Stimulated activated naive B cell treated with anti-CD40 and anti-IgM and Interleukin-4, amounts not matched to agents 10 μg/mL and 1 μg/mL and 100 μg/mL, for 72 hours (primary cell): ENCODE measurements at places on chromosomes 1 and 21.
A peak's percentile ranks its signal among the peaks of the same experiment; 100 is the strongest.

DNA sequence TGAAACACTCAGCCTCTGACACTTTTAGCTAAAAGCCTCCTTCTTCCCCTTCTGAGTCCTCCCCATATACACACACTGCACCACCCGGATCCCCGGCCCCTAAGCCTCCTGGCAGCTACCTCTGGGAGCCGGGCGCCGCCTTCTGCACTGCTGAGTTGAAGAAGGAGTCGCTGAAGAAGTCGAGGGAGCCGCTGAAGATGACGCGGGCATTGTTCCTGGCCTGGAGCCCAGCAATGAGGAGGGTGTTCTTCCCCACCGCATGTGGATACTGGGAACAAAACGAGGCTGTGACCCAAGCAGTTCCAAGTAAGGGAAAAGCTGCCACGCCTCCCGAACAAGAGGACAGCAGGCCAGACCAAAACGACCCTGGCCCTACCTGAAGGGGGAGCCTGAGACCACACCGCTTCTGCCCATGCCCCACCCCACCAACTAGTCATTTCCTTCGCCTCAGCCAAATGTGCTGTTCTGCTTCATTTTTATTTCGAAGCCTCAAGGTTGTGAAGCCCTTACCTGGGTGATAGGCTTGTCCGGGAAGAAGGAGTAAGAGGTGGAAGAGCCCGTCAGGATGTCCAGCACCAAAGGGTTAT, 7.0 kb downstream of the DDOST start:
- DNase-seq: no peak

GRCh38 chr1:159996653-159997052, 35.1 kb downstream of the PIGM start:
- no peak for DNase-seq

DNA sequence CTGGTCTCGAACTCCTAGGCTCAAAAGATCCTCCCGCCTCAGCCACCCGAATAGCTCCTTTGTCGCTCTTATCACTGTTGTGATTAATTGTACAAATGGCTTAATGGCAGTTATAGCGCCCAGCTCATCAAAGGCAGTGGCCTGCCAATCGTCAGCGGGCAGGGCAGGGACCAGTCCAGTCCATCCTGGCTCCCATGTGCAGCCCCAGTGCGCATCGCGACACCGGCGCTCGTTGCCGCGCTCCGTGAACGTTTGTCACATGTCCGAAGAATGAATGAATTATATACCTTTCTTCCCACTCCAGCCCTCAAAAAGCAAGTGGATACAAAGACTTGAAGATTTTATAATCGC, 18.4 kb downstream of the MTX1 start:
- no peak for DNase-seq

GRCh38 chr1:234372011-234372757, 1.1 kb upstream of the COA6 start:
- DNase-seq: no peak

GRCh38 chr1:234667600-234668576, 57.9 kb upstream of the IRF2BP2 start:
- no peak for DNase-seq

GRCh38 chr1:181314959-181315358, 168.4 kb upstream of the CACNA1E start:
- DNase-seq: no peak

DNA sequence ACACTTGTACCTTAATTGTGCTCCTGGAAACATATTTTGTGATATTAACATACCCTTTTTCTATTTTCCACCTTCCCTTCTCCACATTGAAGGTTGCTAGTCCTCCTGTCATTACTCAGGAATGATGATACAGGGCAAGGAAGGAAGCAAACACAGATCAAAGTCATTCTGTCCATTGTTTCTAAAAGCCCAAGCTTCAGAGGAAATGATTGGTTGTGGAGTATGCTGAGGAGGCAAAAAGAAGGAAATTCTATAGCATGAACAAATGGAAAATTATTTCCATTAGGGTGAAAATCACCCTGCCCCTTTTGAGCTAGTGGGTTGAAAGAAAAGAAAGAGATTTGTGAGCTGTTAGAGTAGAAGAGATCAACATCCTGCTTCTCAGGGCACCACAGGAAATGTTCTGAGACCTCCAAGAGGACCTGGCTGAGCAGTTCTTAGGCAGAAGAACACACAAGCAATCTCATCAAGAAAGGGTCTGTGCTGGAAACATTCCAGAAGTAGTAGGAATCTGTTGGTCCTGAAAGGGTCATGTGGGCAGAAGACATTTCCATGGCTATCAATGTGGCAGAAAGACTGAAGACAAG, 29.0 kb upstream of the PRRX1 start:
- DNase-seq: no peak

DNA sequence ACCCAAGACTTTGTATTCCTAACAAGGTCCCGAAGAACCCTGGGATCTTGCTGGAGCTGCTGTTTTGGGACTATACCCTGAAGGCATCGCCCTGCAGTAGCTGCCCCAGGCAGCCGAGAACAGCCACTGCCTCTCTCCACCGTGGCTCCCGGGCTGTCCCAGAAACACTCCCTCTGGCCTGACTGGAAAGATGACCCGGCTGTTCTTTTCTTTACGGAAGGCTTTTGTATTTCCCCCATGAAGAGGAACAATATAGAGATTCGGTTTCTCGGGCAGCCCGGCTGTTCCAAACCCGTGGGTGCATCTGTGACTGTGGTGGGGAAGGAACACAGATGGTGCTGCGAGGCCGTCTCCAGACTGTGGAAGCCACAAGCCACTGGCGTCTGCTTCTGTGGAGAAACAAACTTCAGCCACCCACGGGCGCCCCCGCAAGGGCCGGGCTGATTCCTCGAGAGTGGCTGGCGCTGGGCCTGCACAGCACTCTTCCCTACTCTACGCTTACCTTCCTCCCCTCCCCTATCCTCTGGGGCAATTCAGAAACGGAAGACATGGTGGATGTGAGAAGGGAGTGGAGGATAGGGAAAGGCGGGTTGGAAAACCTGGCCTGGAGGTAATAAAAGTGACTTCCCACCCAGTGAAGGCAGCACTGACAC, 33.7 kb upstream of the VASH2 start:
- DNase-seq: no peak

- no peak for DNase-seq
These were observed 1334.5 kb upstream of the ADGRL4 start for GRCh38 chr1:80341021-80341420.

- no peak for DNase-seq
These were observed 12.2 kb downstream of the DNASE2B start for GRCh38 chr1:84410328-84411095.

DNA sequence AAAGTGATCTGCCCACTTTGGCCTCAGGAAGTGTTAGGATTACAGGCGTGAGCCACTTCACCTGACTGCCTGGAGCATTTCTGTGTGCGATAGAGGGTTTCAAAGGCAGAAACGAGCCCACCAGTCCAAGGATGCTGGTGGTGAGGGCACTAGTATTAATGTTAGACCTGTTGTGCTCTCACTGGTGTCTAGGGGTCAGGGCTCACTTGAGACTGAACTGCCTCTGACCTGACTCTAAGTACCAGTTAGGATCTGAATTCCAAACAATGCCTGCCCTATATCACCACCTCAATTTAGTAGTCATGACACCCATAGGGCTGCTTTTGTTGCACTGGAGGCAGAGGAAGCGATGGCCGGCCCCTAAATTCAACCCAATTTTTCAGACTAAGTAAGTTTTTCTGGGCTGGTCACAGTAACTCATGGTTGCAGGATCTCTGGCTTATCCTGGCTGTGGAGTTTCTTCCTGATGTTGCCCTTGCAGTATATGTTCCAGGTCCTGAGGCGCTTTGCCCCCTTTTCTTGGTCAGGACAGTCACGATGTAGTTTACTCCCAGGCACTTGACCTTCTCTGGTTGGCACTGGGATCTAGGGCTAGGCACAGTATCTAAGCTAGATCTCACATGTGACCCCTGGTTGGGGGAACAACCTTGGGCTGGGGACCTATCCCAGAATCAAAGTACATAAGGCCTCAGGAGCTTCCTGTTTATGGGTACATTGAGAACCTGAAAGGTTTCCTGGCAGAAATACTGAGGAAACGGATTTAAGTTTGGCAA, 4.5 kb downstream of the CCDC17 start:
- DNase-seq: no peak

DNA sequence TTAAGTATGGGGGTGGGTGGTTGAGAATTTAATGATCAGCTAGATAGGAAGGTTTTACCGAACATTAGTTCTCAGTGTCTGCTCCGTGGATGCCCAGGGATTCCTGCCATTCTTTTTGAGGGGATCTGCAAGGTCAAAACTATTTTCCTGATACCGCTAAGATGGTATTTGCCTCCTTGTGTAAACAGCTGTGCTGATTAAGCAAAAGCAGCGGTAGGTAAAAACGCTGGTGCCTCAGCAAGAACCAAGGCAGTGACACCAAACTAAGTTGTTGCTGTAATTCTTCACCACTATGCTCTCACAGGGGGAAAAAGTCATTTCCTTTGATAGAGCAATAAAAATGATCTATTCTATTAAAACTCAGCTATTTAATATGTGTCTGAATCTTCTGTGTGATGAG, 229.0 kb downstream of the FMN2 start:
- DNase-seq: no peak

GRCh38 chr1:81989524-81989923, 188.8 kb downstream of the ADGRL2 start:
- no peak for DNase-seq

GRCh38 chr1:6918186-6918924, 133.1 kb downstream of the CAMTA1 start:
- no peak for DNase-seq

DNA sequence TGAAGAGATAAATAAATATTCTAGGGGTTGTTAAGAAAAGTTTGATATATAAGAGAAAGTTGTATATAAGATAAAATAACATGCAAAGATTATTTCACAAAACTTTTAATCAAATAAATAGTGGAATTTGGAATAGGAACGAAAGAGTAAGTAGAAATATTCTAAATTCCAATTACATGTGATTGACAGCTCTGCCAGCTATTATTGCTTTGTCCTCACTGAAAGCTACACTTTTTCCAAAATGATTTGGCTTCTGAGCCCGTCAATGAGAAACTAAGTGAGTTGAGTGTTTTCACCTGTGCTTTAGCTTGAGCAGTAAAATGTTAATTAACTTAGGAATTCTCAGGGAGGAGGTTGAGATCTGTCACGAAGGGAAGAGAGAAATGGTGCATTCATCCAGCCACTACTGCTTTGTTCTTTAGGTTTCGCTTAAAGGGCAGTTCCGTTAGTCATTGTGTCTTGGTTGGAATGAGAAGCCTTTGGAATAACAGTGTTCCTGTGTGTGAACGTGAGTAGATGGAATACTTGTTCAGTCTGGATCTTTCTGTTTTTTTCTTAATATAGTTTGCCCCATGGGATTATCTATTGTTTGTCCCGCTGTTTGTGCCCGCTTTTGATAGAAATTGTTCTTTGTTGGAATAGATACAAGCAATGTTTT, 63.3 kb upstream of the CR1L start:
- no peak for DNase-seq

- no peak for DNase-seq
These were observed 585.4 kb upstream of the PLXNA2 start for GRCh38 chr1:208829595-208829994.

DNA sequence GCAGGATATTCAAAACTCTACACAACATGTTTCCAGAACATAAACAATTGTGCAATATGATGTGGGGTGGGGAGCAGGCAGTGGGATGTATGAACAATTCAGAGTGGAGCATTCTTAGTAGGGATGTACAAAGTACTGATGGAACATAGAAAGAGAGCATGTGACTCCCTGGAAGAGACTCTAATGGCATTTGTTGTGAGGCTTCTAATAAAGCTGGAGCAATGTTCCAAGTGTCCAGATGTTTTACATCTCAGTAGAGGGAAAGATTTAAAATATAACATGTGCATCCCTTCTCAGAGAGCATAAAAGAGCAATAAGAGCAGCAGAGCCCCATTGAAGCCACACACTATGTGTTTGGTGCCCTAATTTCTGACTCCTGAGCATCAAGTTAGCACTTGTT, 116.5 kb downstream of the BRINP2 start:
- no peak for DNase-seq

DNA sequence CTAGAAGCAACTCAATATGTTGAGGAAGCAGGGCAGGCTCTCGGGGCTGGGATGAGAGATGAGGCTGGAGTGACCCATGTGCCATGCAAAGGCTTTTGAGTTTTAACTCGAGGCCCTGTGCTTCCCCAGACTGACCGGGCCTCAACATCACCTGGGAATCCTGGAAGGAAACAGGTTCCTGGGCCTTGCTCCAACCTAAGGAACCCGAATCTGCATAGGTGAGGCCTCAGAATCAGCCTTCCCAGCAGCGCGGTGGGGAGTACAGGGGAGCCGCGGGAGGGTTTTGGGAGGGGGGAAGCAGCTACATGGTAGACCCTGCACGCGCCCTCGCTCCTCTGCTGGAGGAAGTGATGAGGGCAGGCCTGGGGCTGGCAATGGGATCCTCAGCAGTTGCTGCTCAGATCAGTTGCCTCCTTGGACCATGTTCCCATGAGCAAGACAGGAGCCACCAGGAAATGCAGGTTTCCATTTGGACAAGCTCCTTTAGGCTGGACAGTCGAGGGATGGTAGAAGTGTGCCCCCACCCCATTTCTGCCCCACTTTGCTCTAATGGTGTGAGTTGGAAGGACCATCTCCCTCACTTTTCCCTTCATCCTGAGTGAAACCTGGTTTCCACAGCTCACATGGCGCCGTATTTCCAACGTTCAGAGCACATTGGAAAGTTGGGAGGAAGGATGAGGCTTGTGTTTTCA, 4.5 kb upstream of the KIAA1614 start:
- no peak for DNase-seq

- no peak for DNase-seq
These were observed 235.1 kb upstream of the B3GALT2 start for GRCh38 chr1:193421487-193421886.

- DNase-seq: peak; percentile 64
These were observed 32.0 kb downstream of the MAP7D1 start for GRCh38 chr1:36187800-36188593.
